Kidney capillary endothelial cell (primary cell): ENCODE measurements at places on chromosomes 3 and 15.

DNA sequence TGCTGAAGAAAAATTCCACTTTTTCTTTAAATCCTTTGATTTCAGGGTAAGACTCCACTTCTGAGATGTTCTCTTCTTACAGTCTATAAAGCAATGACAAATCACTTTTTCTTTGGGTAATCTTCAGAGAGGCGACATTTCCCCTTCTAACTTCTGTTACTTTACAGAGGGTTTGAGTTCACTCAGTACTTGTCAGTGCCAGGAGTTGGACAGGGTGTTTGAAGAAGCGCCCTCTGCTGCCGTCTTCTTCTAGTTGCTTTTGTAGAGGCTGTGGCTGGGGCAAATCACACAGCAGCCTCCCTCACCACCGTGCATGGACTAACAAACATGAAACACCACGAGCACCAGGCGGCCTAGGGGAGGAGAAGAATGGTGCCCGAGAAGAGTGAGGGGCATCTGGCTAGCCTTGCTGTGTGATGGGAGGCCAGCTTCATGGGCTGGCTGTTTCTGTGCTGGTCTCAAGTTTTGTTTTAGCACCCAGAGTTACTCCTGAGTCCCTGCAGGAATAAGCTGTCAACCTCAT, at the start of gene CD80:
Gene CD80 (minus strand): TSS at position 174 of the 523 bp plus-strand sequence. CDS start 1,886 bp downstream, outside the sequence.
- DNase-seq: peak; percentile 4

GRCh38 chr3:193212844-193213243, 28.2 kb upstream of the PLAAT1 start:
- no peak for DNase-seq

- DNase-seq: no peak
These were observed 56.5 kb downstream of the LRRC28 start for GRCh38 chr15:99307735-99308134.

- DNase-seq: peak; percentile 22
These were observed 418 bp downstream of the ALPK3 start for GRCh38 chr15:84817466-84818081.

DNA sequence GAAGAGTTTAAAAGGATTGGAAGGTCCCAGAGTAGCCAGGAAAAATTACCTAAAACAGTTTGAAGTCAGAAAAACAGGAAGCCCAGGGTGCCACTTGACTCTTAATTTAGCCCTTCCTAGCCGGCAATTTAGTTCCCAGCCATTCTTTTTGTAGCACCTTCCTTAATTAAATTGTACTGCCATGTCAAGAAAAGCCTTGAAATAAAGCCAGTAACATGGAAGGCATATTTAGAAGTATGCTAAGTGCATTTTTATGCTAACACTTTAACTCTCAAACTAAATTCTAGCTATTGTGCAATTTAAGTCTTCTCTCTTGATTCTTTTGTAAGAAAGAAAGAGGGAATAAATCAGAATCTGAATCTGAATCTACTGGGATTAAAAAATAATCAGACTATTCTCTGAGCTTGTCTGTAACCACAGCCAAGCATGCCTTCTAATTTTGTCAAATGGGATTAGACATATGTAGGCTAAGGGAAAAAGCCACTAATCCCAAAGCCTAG, 43.2 kb downstream of the MAP3K13 start:
- DNase-seq: no peak

GRCh38 chr15:93235926-93236780, 147.1 kb upstream of the RGMA start:
- no peak for DNase-seq

DNA sequence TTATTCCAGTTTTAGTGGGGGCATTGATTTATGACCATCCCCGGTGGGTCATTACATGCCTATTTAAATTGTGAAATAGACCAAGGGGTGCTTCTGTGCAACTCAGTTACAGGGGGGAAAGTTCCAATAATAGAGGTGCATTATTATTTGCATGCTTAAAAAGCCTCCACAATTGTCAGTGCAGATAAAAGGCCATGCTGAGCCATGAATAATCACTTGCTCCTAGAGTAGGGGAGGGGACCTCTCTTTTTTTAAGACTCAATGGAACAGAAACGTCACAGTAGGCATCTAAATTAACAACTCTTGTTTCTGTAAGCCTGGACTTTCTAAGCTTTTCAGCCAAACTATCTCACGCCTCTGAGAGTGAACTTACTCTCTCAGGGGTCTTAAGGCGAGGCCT, 66.5 kb upstream of the CMTM7 start:
- no peak for DNase-seq

GRCh38 chr3:124938896-124939295, 4.3 kb upstream of the MUC13 start:
- no peak for DNase-seq

GRCh38 chr15:79321876-79322275, 11.0 kb downstream of the TMED3 start:
- DNase-seq: no peak

- no peak for DNase-seq
These were observed 514.8 kb downstream of the EPHA3 start for GRCh38 chr3:89622063-89622700.

DNA sequence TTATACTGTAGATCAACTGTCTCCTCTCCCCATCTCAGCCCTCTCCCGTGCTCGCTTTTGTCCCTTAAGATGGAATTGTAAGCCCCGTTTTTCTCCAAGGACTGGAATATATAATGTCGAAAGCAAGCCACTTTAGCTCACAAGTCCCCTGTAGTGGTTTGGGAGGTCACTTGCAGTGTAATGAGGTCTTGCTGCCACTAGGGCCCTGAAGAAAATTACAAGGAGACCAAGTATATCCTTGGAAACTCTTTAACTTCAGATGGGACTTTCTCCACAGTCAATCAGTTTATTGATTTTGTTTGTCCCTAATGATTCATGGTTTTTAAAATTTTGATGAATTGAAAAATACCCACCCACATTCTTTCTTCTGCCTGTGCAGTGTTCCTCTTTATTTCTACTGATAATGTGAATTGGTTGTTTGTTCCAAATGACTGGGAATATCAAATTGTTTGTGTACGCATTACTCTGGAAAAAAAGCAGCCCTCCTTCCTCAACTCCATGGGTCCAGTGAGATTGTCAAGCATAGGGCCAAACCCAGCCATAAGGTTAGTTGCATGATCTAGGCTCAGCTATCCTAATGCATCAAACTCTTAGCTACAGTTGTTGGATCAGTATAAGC, 294.8 kb downstream of the MCTP2 start:
- no peak for DNase-seq

DNA sequence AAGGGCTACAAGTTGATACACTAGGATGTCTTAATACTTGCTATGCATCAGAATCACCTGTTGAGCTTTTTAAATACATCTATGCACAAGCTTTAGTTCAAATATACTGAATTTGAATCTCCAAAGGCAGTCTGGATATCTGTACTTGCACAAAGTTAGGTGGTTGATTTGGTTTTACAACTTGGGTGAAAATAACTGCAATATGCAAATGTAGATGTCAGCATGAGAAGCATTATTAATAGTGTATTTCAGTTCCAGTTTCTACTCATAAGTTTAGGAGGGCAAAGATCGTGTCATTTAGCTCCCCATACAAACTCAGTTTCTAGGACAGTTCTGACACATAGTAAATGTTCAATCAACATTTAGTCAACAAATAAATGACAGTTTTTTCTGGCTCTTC, 25.6 kb downstream of the IQCB1 start:
- no peak for DNase-seq

DNA sequence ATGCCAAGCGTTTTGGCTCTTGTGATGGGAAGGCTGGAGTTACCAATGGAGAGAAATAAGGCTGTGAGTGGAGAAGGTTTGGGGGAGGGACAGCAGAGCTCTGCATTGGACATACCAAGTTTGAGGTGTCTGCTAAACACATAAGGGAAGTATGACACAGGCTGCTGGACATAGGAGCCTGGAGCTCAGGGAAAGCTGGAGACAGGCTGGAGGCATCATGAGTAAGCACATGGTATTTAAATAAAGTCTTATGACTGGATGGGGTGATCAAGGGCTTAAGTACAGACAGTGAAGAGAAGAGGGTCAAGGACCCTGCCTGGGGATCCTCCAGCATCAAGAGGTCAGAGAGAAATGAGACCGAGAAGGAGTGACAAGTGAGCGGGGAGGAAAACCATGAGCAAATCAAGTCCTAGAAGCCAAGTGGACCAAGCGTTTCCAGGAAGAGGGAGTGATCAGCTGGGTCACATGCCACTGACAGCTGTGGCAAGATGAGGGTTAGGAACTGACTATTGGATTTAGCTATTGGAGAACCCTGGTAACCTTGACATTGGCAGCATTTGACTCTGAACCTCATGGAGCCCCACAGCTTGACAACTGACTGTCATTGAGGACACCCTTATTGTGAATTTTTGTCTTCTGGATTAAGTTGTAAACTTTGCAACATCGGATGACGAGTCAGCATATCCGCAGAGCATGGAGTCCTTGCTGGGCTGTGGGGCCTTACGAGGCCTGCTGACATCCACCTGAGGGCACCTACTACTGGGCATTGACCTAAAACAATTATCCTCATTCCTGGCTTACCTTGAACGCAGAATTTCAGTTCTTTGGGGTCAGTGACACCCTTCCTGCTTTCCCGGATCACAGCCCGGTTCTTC, 78.7 kb upstream of the ETV5 start:
- no peak for DNase-seq

- no peak for DNase-seq
These were observed 51.8 kb upstream of the FURIN start for GRCh38 chr15:90816401-90817116.

GRCh38 chr3:41323467-41324155, 124.3 kb downstream of the CTNNB1 start:
- no peak for DNase-seq

GRCh38 chr3:57783186-57784088, 27.3 kb downstream of the SLMAP start:
- no peak for DNase-seq

DNA sequence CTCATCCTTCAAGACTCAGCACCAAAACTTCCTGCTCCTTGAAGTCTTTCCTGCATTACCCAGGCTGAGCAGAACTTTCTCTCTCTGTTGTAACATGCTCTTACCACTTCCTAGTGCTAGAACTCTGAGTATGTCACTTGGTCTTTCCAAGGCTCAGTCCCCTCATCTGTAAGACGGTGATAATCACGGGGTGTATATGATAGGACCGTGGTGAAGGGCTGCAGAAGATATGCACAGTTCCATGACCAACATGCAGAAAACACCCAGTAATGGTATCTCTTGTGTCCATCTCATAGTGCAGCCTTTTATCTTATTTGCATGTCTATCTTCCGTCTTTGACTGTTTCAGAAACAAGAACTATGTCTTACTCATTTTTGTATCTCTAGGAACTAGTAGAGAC, 154.5 kb downstream of the ZNF621 start:
- DNase-seq: no peak

- DNase-seq: no peak
These were observed 65.4 kb downstream of the AQP9 start for GRCh38 chr15:58203537-58203936.
